ENCODE measurements at places on chromosomes 7 and 10.

- no peak for DNase-seq
Measured at GRCh38 chr7:9240001-9240400, 806.6 kb downstream of the NXPH1 start.

DNA sequence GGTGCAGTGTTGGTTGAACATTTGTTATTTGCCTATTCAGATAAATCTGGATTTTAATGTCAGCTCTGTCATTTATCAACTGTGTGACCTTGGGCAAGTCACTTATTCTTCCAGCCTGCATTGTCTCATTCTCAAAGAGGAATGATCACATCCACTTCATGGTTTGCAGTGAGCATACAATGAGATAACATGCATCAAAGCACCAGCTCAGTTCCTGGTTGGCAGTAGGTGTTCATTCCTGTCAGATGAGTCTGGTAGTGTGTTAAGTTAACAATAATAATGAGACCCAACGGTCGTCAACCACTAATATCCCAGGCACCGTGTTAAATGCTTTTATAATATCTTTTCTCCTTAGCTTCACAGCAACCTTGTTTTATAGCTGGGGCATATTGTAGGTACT is 137.3 kb downstream of the SORCS3 start:
- no peak for DNase-seq

DNA sequence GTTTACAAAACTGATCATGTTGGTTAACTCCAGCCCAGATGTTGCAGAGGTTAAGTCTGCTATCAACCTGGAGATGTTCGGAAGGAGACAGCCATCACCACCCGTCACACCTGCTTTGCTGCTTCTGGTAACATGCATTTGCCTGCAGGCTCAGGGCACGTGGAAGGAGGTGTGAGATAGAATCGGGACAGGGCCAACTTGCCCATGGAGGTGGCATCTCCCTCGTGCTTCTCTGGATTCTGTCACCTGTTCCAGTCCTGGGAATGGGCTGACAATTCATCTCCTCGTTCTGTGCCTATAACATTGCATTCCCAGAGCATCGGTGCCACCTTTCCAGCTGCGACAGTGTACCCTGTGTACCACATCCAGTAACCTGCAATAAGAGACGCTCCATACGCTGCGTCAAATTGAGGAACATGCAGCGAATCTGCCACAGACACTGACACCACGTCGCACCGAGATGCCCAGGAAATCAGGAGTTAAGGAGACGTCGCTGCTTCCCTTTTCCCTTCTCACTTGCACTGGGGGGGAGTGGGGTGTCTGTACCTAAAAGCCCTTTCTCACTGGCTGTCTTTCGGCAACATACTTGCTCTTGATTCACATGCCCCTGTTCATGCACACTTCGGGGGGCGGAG is 65.8 kb downstream of the ADARB2 start:
- DNase-seq: no peak

DNA sequence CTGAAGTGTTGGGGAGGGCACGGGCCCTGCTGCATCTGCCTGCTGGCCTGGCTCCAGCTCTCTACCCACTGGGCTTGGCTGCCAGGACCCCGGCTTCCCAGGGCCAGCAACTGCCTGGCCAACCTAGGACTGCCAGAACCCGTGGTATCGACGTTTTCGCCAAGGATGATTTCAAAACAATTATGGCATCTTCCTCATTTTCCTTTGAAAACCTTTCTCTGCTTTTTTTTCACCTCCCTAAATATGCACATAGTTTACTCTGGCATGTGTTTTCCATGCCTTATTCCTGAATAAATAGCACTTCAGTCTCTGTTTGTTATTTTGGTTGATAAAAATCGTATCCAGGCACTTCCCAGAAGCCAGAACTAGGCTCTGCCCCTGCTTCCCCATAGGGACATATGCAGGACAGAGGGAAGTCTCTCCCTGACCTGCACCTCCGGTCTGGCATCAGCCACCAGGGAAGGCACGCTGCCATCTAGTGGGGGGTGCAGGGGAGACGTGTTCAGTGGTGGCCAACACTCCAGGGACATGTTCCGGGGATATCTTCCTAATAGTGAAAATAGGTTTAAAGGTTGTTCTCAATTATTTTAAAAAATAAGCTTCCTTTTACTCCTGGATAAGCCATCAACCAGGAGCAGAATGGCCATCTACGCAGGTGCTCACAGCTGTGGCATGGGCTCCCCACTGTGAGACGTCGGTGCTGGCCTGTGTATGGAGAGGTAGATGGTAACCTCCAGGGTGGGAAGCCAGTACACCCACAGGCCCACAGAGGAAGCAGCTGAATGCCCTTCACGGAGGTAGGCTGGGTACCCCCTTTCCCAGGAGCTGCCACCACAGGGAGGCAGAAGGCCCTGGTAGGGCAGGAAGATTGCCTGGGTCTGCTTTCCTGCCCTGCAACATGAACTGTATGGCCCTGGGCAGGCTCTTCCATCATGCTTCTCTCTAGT is 30.7 kb upstream of the ANTXRL start:
- DNase-seq: no peak

GRCh38 chr10:126650161-126650560 is 20.3 kb downstream of the C10orf90 start:
- no peak for DNase-seq

- DNase-seq: no peak
Measured at GRCh38 chr10:50501924-50502452, 121.8 kb downstream of the SGMS1 start.

DNA sequence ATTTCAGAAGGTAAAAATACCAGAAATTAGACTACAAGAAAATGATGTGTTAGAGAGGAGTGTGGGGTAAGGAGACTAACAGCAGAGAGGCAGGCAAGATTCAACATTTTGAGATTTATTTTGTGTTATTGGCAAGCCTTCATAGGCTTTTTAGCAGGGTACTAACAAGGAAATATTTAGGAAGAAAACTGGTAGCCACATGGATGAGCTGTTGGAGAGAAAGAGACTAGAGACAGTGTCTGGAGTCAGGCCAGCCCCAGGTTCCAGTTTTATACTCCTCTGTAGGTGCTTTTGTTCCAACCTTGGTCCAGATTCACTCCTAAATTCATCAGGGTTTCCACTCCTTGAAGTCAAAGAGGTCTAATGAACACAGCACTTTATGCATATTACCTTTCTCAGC is 41.1 kb downstream of the GPRIN2 start:
- no peak for DNase-seq

GRCh38 chr7:140621401-140622021 is 19.1 kb downstream of the DENND2A start:
- no peak for DNase-seq

GRCh38 chr7:137818036-137818435 is 28.7 kb downstream of the DGKI start:
- no peak for DNase-seq

- DNase-seq: no peak
Measured at GRCh38 chr7:34315032-34315431, 343.0 kb upstream of the NPSR1 start.
